ENCODE measurements at places on chromosomes 6 and 20. TPM values are rescaled to one million over a fixed set of nuclear protein-coding genes. Genes with fewer than 3 reads are reported as not detected.

TFAP2C gene
- 13.4 TPM for total RNA-seq

MAPK13 gene
- 1.00 TPM for total RNA-seq

ZNF831 gene
- not detected for total RNA-seq

PPP1R16B gene
- total RNA-seq = 0.15 TPM
